NCI-H2107 (cell line): ENCODE measurements at places on chromosomes 13 and 19.
A peak's percentile ranks its signal among the peaks of the same experiment; 100 is the strongest.

DNA sequence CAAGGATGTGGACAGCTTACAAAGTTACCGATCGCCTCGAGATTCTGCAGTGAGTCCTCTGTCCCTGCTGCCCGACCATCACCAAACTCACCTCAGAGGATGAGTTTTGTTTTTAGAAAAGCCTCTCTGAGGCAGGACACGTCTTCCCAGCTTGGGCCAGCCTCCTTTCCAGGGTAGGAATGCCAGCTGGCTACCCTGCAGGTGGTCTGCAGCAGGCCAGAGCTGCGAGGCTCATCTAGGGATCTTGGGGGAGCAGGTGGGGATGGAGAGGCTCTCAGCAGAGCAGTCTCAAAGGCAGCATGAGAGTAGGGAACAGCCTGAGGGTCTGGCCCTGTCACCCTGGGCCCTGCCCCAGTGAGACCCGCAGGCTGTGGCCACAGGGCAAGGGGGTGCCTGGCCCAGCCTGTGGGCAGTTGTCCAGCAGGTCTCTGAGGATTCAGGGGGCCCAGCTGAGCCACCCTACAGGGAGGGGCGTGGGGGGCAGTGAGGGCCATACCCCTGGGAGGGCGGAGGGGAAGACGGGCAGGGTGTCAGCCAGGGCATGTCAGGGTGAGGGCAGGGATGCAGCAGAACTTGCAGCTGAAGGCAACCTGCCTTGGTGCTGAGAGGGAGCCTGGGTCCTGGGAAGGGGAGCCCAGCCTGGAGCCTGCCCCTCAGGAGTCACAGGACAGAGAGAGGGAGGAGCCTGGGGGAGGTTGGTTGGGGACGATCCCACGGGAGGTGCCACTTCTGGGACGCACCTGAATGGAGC, 57.3 kb upstream of the TPM4 start:
- no peak for DNase-seq

DNA sequence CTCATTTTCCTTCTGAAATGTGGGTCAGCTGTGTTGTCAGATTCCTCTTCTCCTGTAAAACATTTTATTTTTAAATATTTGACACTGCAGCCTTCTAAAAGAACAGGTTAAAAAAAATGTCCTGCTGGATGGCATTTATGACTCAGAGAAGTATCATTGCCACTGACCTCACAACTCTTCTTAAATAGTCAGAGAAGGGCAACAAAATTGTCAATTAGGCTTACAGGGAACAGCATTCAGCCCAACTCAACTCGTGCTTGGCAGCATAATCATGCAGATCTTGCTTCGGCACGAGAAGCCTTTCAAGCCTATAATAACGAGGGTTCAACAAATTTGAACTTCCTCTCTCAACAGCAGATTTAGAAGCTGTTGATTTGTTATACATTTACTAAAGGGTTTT, 296.7 kb upstream of the DACH1 start:
- no peak for DNase-seq

GRCh38 chr19:30222428-30222873, 149.7 kb upstream of the ZNF536 start:
- DNase-seq, result no peak

GRCh38 chr19:18967358-18968146, 26.5 kb upstream of the HOMER3 start:
- DNase-seq, result no peak

- DNase-seq, result peak; percentile 67
These were observed at the start of gene FGF9 for GRCh38 chr13:21670883-21671619. FGF9 (plus strand) TSS chr13:21671073; CDS start chr13:21671913, 840 bp downstream.

DNA sequence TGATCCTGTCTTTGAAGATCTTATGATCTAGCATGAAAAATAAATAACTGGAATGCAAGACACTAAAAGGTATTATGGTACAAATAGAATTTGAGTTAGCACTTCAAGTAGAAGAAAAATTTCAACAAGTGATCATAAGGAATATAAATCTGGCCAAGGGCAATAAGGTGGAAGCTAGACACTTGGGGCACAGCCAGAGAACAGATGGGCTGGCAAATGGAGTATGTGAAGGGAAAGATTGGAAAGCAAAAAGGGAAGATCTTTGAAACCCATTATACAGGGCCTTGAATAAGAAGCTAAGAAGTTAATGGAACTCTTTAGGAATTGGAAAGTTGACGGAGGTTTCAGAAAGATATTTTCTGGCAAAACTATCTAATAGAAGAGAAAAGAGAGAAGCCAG, 61.0 kb downstream of the MZT1 start:
- no peak for DNase-seq

DNA sequence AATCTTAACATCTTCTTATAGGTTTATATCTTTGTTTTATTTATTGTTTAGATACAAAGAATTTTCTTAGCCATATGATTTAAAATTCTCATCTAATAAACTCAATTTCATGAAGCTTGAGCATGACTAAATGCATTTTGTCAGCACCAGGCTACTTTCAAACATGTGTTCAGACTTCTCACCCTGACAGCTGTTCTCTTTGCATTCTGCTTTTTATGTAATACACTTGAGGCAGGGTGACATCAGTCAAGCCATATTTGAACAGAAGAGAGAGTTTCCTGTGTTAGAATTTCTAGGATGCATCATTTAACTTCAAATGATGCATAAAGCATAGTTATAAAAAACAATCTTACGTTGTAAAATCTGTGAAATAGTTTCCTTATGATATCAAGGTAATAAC, 1295.1 kb upstream of the PCDH20 start:
- no peak for DNase-seq

- DNase-seq, result no peak
These were observed 3.0 kb downstream of the PPP6R1 start for GRCh38 chr19:55255618-55256423.

DNA sequence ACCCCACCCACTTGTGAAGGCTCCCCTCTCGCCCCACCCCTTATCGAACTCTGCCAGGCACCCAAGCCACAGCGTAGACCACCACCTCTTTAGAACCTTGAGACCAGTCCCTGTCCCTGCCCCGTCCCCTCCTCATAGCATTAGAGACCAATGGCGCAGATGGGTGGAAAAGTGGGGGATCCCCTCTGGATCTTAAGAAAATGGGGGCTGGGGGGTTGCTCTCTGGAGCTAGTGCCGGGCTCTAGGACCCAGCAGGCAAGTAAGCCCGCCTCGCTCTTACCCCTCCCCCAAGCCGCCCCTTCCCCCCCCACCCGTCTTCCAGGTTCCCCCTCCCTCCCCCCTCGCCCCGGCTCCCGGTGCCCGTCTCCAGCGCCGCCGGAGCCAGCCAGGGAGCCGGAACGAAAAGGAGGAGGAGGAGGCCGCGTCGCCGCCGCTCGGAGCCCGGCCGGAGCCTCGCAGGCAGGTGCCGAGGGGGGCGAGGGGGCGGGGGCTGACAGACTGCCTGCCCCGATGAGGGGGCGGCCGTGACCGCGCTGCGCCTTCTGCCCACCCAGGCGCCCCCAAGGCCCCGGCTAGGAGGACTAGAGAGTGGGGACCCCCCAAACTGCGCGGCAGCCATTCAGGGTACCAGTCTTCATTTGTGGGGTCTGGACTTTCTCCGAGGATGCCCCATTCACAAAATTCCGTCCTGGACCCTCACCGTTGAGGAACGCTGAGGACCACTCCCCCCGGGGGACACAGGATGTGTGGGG, at the start of gene SPRED3:
Gene SPRED3, plus strand, starts transcription at position 349 of the 752 bp plus-strand sequence. CDS start 1,606 bp downstream, outside the sequence.
- no peak for DNase-seq

- no peak for DNase-seq
These were observed 56.4 kb downstream of the ZNF568 start for GRCh38 chr19:36972571-36972970.

- no peak for DNase-seq
These were observed 113.0 kb downstream of the SOX1 start for GRCh38 chr13:112179995-112180394.

- DNase-seq, result no peak
These were observed 30.3 kb downstream of the SLITRK6 start for GRCh38 chr13:85768946-85769345.

DNA sequence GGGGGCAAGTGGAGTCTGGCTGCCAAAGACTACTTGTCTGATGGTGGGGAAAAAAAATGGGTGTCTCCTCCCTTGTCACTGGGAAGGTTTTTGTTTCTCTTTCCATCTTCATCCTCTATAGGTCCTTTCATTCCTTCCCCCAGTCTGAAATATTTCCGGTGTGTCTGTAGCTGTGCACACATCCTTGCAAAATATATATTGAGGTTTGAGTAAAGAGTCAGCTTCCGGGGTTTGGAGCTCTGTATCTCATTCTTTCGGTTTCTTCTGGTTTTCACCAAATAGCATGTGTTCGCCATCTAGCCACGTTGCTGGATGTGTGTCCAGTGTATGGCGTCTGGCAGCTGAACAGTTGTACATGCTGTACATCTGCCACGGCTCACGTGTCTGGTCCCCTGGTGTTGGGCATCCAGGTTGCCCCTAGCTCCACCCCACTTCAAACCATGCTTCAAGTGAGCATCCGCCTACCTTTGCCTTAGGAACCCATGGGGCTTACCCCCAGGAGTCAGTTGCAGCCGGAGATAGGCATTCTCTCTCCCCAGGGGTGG, 142.2 kb downstream of the SIPA1L3 start:
- no peak for DNase-seq

DNA sequence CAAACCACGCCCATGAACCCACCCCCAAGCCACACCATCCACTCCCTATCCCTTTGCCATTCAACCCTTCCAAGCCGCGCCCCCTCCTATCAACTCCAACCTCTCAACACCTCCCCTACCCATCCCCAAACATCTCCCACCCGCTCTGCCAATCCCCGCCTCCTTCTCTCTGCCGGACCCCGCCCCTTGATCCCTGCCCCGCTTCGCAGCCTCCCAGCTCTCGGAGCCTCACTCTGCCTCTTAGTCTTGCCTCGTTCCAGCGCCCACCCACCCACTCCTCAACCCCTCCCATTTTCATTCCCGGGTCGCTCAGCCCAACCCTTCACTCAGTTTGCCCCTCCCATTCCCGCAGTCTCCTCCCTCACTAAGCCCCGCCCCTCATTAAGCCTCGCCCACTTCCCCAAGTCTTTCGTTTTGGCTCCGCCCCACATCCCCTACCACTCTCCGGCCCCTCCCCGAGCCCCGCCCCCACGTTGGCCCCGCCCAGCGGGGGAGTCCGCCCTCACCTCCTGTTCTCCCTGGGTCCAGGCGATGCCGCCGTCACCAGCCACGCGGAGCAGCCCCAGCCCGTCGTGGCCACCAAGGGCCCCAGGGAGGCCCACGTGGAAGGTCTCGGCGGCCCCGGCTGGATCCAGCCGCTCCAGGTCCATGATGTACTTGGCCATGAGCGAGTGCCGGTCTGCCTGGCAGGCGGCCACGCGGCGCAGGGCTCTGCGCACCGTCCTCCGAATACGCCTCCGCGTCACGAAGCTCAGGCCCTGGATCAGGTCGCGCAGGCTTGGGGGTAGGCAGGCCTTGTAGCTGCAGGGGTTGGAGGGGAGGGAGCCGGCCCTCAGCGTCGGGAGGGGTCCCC, 5.7 kb downstream of the JAK3 start:
- DNase-seq, result peak; percentile 25

GRCh38 chr19:46972311-46972710, 47.3 kb upstream of the NPAS1 start:
- no peak for DNase-seq

DNA sequence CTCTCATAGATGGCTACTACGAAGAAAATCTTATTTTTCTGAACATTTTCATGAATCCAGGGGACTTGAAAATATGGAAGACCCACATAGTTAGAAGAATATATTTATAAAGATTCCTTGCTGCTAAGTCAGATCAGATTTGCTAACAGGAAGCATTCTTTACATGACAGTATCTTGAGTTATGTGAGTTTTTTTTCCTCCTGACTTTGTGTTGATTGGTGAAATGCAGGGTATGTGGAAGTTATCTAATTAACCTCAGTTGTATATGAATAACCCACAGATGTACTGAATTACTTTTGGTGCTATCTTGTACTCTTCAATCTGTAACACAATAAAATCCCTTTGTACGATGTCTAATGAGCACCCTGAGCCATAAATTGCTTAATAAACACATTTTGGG, 53.8 kb downstream of the ESD start:
- DNase-seq, result no peak

GRCh38 chr13:112341446-112341845, 34.7 kb upstream of the SPACA7 start:
- DNase-seq, result no peak

DNA sequence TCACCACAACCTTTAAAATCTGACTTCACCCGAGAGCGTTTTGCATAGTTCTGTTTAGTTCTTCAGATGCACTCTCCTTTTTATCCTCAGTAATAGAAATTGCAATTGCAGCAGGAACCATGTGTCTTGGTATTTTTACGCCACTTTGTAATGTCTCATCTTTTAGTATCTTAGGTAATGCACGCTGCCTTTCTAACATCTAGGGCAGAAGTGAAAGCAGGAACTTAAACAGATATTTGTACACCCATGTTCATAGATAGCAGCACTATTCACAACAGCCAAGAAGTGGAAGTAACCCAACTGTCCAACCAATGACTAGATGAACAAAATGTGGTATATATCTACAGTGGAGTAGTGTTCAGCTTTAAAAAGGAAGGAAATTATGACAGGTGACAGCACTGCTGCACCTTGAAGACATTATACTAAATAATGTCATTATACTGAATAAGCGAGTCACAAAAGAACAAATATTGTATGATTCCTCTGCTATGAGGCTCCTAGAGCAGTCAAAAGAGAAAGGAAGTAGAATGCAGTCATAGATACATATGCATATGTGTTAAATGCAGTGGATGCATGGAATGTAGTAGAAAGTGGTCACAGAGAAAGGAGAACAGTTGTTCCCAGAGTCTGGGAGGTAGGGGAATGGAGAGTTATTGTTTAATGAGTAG, 105.9 kb upstream of the GJB6 start:
- no peak for DNase-seq

- peak; percentile 23 for DNase-seq
These were observed 72.3 kb upstream of the RFC3 start for GRCh38 chr13:33745370-33746324.

GRCh38 chr13:59666504-59666903, 497.2 kb downstream of the DIAPH3 start:
- DNase-seq, result no peak

- DNase-seq, result no peak
These were observed 285.9 kb downstream of the DNAJC15 start for GRCh38 chr13:43309311-43309710.

- no peak for DNase-seq
These were observed 126.1 kb downstream of the KDM4B start for GRCh38 chr19:5094768-5095567.

DNA sequence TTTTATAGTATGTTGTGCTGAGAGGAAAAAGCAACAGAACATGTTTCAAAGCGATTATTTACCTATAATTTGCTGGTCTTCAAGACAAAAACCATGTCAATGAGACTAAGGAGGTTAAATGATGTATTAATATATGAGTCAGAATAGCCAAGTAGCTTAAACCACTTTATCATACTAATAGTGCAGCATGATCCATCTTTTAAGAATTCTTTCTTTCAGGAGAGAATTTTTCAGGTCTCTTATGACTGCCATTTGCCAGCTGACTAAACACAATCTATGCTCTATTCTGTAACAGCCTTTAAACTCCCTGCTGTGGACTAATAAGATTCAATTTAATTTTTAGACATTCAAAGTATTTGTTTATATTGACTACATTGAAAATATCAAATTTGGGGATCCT, 93.7 kb downstream of the TRPC4 start:
- no peak for DNase-seq

GRCh38 chr19:42488783-42489521, 39.3 kb downstream of the CEACAM1 start:
- DNase-seq, result no peak

- DNase-seq, result no peak
These were observed 6.8 kb downstream of the HSPH1 start for GRCh38 chr13:31154939-31155338.

GRCh38 chr19:8494158-8494557, 8.3 kb downstream of the PRAM1 start:
- no peak for DNase-seq
